ENCODE measurements at places on chromosomes 5 and 9. TPM values are rescaled to one million over a fixed set of nuclear protein-coding genes. Genes with fewer than 3 reads are reported as not detected.

GRCh38 chr9:135010921-135011320, 76.5 kb upstream of the OLFM1 start:
- no peak for DNase-seq

DNA sequence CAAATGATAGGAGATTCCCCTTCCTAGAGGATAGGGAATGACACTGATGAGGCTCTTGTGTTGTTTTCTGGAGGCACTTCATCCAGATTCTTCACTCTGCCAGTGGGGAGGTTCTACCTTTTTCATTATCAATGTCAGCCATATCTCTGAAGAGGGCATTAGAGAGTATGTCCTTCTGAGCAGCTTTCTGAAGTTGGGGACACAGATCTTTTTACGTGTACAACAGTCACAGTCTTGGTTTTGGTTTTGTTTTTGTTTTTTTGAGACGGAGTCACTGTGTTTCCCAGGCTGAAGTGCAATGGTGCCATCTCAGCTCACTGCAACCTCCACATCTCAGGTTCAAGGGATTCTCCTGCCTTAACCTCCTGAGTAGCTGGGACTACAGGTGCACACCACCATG, 22.6 kb downstream of the CENPH start:
- DNase-seq: no peak

- DNase-seq: no peak
Observed at GRCh38 chr9:108544866-108545265, 310.9 kb downstream of the ACTL7B start.

DNA sequence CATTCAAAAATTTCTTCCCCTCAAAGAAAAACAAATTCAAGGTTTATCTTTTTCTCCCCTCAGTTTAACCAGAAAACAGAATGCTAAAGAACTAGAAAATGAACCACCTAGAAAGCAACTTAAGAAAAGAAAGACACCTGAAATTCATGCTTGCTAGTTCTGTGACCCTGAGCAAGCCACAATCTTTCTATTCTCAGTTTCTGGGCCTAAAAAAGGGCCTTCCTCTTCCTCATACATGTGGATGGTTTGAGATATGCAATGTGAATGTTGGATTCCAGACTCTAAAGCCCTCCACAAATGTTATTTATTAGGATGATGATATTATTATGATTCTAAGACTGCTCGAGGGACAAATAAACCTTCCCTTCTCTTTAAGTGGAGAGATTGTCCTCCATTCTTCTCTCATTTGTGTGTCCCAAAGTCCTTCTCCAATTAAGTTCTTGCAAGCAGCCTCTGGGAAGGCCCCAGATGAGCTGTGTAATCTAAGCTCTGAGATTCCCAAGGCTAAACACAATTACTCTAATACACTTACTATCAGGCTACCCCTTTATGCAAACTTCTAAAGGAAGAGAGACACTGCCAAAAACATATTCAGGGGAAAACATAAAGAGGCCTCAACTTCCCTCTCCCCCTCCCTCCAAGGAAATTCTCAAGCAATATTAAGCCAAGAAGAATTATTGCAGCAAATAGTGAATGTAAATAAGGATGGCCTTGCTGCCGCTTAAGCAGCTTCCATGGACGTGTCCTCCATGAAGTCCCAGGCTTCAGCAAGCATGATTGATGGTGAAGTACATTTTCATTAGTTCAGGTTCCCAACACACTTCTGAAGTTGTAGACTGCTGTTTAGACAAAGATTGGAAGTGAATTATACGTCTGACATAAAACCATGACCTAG, 80.2 kb downstream of the PRKACG start:
- DNase-seq: no peak

DNA sequence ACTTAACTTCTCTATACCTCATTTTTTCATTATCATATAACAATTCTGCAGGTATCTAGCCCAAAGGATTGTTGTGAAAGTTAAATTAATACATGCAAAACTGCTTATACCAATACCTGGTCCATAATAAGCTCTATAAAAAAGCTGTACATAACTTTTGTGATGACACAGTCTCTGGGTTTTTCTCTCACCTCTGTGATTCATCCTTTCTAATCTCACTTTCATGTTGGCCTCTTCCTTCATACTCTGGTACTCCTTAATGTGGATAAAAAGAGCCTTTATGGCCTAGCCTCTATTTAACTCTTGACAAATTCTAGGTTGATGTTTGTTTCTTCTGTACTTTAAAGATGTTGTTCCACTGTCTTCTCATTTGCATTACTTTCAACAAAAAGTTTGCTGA, 162.9 kb upstream of the ACOT12 start:
- no peak for DNase-seq

- DNase-seq: no peak
Observed at GRCh38 chr5:62342476-62342837, 36.5 kb downstream of the KIF2A start.

DNA sequence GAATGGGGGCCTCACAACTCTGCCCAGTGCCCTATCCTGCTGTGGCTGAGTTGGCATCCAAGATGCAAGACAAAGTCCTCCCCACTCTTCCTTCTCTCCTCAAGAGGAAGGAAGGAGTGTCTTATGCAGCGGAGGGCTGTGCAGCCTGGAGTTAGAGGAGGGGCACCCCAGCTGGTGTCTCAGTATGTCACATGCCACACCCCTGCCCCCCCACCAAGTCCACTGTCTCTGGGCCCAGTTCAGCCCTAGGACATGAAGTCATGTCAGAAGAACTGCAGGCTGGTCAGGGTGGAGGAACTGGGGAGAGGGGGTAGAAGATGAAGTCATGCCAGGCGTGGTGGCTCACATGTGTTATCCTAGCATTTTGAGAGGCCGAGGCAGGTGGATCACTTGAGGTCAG, 28.0 kb upstream of the SLC28A3 start:
- no peak for DNase-seq

- DNase-seq: no peak
Observed at GRCh38 chr5:172442592-172442991, 11.7 kb downstream of the SH3PXD2B start.

Gene CRB2
- 0.72 TPM for total RNA-seq

Gene ELOVL7
- 4.7 TPM for total RNA-seq

DNA sequence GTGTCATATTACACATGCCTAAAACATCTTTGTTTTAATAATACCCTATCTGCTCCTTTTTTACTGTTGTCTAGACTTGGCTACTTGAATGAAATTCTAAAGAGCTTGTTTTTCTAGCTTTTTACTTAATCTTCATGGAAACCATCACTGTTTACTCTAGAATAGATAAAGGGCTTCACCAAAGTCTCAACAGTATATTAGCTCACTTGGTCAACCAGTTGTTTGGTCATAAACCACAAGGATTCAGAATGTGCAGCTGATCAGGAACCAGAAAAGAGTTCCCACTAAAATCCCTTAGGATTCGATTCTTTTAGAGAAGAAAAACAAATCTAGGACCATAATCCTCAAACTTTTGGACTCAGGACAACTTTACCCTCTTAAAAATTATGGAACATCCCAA, 38.0 kb downstream of the CDO1 start:
- no peak for DNase-seq

DNA sequence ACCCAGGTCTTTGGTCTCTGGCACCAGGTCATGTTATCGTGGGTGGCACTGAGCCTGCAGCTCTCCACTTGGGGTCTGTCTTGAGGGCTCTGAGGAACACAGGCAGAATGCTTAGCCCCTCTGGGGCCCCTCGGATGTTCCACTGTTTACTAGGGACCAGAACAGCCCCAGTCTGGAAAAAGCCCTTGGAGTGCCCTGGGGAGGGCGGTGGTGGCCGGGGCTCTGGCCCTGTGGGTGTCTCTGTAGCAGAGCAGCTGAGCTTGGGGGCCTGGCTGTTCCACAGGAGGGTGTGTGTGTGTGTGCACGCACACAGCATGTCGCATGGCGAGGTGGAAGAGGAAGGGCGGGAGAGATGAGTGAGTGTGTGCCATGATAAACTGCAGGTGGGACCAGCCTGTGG, 15.4 kb downstream of the GPRIN1 start:
- no peak for DNase-seq

DNA sequence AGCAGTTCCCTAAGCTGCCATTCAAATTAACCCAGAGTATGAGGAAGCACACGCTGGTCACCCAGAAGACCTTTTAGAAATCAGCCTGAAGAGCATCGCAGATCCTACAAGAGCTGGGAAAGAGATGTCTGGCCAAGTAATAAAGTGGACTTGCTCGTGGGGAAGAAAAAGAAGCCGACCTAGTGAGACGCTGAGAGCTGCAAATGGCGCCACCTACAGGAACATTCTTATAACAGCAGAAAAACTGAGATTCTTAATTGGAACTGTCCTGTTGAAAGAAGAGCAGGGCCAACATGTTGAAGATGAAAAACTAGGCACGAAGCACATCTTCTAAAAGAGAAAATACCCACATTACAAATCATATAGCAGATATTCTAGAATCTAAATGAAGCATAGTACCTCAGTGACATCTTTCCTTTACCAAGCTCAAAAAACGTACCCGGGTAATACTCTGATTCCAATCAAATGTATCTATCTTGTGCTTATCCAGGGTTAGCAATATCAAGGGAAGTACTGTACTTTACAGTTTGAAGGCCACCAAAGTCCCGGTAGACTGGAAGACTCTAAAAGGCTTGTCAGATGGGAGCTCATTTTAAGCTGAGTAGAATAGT, 3.9 kb upstream of the GNAQ start:
- DNase-seq: peak; percentile 94

GRCh38 chr9:97907632-97908031, 14.7 kb downstream of the TRMO start:
- DNase-seq: no peak

GRCh38 chr5:8686707-8687106, 817.8 kb downstream of the MTRR start:
- no peak for DNase-seq

Gene LVRN
- total RNA-seq: 2.1 TPM

DNA sequence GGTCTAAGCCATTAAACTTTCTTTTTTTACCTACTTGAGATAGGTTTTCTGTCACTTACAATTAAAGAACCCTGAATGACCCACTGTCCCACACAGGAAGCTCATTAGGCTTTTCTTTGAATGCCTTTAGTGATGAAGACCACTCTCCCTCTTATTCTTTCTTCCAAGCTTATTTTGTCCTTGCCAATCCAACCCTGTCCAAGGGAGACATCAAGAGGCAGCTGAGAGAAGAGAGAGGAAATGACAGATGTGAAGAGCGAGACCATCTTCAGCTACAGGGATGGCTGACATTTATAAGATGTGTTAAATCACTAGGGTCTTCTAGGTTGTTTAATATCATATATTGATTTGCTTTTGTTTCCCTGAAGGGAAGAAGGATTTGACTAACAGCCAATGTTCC, 133.5 kb downstream of the FAM114A2 start:
- no peak for DNase-seq

DNA sequence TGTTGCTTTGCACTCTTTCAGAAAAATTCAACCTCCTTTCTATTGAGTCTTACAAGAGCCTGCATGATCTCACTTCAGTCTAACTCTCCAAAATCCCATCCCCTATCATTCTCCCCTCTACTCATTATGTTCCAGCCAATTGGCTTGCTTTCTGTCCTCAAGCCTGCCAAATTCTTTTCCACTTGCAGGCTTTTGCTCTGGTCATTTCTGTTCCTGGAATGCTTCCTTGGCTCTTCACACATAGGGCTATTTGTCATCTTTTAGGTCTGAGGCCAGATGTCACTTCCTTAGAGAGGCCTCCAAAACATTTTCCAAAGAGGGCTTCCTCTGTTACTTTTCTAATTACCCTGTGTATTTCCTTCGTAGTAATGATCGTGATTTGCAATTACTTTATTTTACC, 11.8 kb upstream of the CHD1 start:
- peak; percentile 85 for DNase-seq

Gene CSF1R
- 21.6 TPM for total RNA-seq

Measured in tongue (tissue), 3 donors.